ENCODE measurements at places on chromosomes 3 and 15.

DNA sequence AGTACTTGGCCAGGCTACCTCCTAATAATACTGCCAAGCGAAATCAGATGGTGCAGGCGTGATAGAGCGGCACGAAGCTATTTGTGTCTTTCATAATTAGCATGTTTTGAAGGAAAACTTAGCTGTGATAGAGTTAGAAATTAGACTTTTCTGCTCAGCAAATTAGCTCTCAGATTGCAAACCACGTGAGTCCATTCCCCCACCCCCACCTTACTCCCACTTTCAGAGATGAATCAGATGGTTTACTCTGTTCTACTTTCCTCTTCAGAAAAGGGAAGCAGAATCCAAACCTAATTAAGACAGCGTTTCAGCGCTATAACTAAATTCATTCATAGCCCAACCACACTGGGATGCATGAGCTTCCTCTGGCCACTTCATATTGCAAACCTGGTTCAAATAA is 214.6 kb downstream of the SLCO3A1 start:
- DNase-seq, result no peak

DNA sequence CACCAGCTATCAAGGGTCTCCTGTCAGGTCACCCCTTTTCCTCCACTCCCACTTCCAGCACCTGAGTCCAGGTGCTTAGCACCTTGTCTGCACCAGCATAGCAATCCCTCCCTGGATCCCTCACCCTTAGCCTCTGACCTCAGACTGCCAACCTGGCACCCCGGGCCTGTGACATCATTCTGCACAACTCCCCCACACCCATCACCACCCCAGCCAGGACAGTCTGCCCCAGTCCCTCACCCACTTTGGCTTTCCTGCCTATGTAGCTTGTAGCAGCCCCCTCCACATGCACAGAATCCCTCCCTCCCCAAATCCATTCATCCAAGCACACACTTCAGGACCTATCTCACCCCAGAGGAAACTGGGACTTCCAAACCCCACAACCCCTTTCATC is 819 bp upstream of the PLXNB1 start:
- no peak for DNase-seq

GRCh38 chr15:101394654-101395053 is 94.9 kb downstream of the PCSK6 start:
- no peak for DNase-seq

DNA sequence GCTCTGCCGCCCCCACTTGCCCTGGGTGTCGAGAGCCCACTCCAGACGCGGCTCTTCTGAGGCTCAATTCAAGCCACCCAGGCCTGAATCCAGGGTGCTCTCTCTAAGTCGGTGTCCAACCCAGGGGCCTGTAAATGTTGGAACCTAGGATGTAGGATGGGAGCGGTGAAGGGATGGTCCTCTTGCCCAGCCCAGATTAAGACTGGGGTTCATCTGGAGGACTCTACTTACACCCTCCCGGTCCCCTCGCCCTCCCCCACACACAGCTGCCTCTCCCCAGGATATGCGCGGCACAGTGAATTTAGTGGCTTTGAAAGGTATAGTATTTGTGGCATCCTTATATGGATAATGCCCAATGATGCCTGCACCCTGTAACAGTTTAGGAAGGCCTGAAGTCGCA is 822 bp upstream of the FBN1 start:
- no peak for DNase-seq

DNA sequence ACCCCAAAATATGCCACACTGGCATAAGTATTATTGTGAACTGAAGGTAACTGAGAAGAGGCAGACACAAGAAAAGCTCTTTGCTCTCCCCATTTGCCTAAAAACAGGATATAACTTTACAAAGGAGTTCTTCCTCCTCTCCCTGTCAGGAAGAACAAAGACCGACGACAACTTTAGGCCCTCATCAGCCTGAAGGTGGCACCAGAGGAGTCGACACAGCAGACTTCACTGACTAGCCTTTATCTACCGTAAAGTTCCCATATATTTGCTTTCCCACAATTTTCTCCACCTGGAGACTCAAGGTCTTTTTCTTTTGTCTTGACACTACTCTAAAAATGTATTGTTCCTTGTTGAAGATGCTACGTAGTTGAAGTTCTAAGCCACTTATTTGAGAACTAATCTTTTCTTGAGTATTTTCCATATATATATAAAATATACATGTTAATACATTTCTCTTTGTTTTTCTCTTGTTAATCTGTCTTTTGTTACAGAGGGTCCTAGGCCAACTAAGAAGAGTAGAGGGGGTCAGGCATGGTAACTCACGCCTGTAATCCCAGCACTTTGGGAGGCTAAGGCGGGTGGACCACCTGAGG is 16.2 kb upstream of the XIRP1 start:
- peak; percentile 27 for DNase-seq

GRCh38 chr3:56125358-56126005 is 342.8 kb downstream of the ERC2 start:
- DNase-seq, result no peak

DNA sequence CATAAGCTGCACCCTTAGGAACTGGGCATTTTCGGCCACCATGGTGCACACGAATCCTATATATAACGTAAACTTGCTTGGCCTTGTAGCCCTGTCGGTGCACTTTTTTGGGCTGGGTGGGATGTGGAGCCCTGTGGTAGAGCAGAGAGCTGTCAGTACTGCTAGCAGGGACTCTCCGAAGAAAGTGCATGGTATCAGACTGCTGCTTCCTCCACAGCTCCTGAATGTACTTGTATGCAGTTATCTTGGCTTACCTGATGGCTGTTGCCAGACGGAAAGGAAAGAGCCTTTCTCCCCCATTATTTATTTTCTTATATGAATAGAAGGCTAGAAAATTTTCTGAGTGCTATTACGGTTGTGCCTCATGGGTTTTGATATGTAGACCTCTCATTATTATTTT is 8.4 kb downstream of the GALK2 start:
- DNase-seq, result no peak

GRCh38 chr15:74291101-74292071 is 55.3 kb downstream of the CCDC33 start:
- DNase-seq, result peak; percentile 44

DNA sequence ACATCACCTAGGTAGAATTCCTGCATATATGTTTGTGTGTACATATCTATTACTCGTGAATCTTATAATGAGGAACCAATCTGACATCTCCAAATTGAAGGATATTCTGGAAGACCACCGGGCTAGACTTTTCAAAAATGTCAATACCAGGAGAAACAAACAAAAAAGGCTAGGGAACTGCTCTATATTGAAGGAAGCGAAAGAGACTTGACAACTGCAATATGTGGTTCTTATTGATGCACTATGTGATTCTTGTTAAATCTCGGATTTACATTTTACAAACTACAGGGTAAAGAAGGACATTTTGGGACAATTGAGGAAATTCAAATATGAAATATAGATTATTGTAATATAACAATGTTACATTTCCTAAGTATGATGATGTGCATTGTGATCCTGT is 137.5 kb upstream of the CCDC54 start:
- no peak for DNase-seq

GRCh38 chr15:46129145-46129544 is 494.3 kb downstream of the SQOR start:
- no peak for DNase-seq
